ENCODE measurements at places on chromosomes 2 and 18.
A peak's percentile ranks its signal among the peaks of the same experiment; 100 is the strongest.

- DNase-seq: no peak
Observed at GRCh38 chr2:129673234-129673633, 306.2 kb upstream of the RAB6C start.

GRCh38 chr2:26460613-26461031 is 17.3 kb downstream of the OTOF start:
- no peak for DNase-seq

- no peak for DNase-seq
Observed at GRCh38 chr2:190879474-190880377, 895 bp upstream of the GLS start.

GRCh38 chr2:92073036-92073814 is 2798.0 kb upstream of the TEKT4 start:
- peak; percentile 54 for DNase-seq

- DNase-seq: no peak
Observed at GRCh38 chr2:75182606-75183005, 16.7 kb downstream of the TACR1 start.

GRCh38 chr2:112168422-112169124 is 30.4 kb downstream of the FBLN7 start:
- no peak for DNase-seq

- DNase-seq: no peak
Observed at GRCh38 chr2:100747996-100748615, 71.8 kb upstream of the NPAS2 start.

- DNase-seq: no peak
Observed at GRCh38 chr2:111994042-111994441, 61.0 kb upstream of the TMEM87B start.

DNA sequence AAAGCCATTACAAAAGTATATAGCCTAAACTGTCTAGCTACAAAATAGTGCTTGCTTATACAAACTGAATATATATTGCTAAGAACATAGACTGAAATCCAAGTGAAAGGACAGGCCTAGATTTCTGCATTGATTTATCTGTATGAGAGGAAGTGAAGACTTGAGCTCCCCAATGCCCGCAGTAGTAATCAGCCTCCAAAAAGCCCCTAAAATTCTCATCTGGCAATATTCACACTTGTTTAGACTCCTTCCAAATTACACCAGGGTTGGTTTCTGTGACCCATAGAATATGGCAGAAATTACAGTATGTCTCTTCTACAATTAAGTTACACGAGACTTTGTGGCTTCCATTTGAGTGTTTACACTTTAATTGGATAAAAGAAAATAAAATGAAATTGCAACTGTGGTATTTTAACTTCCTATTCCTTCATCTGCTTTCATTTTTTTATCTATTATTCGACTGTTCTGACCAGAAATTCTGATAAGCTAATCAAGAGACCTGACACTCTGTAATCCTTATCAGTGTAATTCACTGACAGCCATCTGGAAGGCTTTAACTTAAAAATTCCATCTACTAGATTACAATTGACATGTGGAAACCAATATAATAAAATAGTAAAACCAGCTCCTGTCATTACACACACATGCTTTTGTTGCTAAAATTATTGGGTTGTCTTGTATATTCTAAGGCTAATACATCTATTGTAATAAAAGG is 21.1 kb downstream of the ABCB11 start:
- DNase-seq: no peak

DNA sequence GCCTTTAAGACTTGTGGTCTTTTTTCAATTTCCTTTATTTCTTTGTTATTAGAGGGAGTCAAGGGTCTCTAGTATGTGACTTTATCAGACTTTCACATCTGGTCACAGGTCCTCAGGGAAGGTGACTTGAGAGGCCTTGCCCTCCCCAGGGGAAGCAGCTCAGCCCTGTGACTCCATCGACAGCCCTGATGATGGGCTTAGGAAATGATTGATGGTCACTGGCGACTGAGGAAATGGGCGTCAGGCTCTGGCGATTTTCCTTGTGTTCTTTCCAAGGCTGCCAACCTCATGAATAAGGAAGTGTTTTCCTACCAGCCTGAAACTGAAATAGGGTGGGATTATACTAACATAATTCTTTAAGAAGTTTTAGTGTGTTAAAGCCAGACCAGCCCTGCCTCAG is 21.1 kb downstream of the SERPINE2 start:
- no peak for DNase-seq

- DNase-seq: no peak
Observed at GRCh38 chr18:989425-989824, 84.8 kb downstream of the ADCYAP1 start.

DNA sequence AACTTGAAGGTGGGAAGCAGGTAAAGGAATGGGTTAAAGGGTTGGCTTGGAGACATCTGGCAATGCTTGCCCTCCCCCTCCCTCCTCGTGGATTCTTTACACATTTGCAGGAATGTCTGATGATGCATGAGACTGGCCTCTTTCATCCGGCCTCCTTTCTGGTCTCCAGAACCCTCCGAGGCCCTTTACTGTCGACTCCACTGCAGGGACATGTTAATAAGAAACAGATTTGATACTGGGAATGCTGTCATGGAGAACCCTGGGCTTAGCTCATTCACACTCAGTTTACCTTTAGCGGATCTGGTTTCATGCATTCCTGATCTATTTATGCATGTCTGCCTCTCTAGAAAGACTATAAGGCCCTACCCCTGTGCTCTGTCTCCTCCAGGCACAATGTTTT is 238.7 kb downstream of the TGIF1 start:
- no peak for DNase-seq

- no peak for DNase-seq
Observed at GRCh38 chr2:132645722-132646539, 24.1 kb downstream of the LYPD1 start.

GRCh38 chr2:163401481-163401880 is 334.3 kb downstream of the FIGN start:
- no peak for DNase-seq

GRCh38 chr18:46332921-46333341 is 228.7 kb downstream of the HAUS1 start:
- no peak for DNase-seq

- no peak for DNase-seq
Observed at GRCh38 chr2:15223887-15224286, 337.2 kb downstream of the NBAS start.

GRCh38 chr2:76748581-76749296 is 773.4 kb downstream of the LRRTM4 start:
- DNase-seq: no peak

- peak; percentile 71 for DNase-seq
Observed at GRCh38 chr18:5057386-5058348, 139.4 kb downstream of the AKAIN1 start.

DNA sequence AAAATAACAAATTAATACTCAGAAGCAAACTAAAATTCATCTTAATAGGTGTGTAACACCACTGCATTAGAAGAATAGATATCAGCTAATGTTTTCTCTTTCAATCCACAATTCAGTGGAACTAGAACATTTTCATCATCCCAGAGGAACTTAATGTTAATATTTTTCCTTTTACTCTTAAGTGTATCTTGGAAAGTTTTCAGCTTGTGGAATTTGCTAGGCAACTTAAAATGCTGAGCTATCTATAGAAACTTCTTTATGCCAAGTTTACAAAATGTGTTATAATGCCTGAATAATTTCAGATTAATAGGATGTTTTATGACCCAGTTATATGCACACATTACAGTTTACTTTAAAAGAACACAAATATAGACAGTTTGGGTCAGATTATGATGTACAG is 86.6 kb upstream of the FAM237A start:
- no peak for DNase-seq

GRCh38 chr2:54671875-54672589 is 51.4 kb upstream of the EML6 start:
- DNase-seq: no peak

- no peak for DNase-seq
Observed at GRCh38 chr2:183037553-183038340, 510 bp downstream of the NCKAP1 start.

DNA sequence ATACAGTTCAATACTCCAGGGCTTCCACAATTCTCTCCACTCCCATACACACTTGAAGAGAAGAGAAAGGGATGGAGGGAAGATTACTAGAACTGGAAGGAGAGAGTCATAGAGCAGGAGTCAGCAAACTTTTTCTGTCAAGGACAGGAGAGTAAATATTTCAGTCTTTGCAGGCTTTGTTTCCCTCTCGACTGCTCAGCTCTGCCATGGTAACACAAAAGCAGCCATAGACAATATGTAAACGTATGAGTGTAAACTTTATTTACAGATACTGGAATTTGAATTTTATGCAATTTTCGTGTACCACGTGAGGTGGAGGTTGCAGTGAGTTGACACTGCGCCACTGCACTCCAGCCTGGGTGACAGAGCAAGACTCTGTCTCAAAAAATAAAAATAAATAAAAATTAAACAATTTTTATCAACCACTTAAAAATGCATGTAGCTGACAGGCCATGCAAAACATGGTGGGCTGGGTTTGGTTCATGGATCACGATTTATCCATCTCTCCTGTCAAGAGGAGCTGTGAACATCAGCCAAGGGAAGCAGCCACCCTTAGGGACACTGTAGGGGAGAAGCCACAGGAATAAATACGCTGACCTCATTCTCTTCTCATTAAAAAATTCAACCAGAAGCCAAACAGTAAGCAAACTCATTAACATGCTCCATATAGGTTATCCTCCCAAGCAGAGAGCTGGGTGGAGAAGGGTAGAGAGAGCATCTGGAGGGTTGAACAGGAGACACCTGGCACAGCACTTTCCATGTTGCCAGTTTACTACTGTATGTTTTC is 266.4 kb upstream of the FN1 start:
- no peak for DNase-seq
